ENCODE measurements at places on chromosomes 16 and 17. TPM values are rescaled to one million over a fixed set of nuclear protein-coding genes. Genes with fewer than 3 reads are reported as not detected.

GRCh38 chr17:57424777-57425188, 168.5 kb downstream of the MSI2 start:
- no peak for DNase-seq

DNA sequence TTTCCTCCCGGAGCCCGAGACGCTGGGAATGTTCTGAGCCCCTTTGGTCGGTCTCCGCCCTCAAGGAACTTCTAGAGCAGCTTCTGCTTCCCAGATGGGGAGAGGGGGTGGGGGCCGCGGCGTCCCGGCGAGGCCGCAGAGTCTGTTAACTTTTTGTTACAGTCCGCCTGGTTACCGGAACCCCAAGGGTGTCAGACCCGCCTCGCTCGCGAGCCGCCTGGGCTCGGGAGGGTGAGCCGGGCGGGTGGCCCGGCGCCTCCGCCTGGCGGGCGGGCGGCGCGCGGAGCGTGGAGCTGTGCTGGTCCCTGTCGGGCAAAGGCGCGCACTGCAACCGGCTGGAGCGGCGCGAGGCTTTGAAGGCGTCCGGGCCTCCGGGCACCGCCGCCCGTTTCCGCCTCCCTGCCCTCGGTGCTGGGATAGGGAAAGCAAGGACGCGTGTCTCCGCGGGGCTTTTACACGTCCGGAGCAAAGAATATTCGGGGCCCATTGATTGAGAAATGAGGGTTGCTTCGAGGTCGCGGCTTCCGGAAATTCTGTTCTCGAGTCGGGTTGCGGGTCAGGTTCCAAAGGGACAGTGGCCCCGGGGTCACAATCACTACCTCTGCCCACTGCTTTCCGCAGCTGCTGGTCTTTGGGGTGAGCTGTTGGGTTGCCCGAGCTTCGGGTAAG, 1.7 kb downstream of the HS3ST3B1 start:
- DNase-seq, result peak; percentile 92

- DNase-seq, result no peak
Measured at GRCh38 chr17:41678411-41678906, 10.2 kb upstream of the EIF1 start.

DNA sequence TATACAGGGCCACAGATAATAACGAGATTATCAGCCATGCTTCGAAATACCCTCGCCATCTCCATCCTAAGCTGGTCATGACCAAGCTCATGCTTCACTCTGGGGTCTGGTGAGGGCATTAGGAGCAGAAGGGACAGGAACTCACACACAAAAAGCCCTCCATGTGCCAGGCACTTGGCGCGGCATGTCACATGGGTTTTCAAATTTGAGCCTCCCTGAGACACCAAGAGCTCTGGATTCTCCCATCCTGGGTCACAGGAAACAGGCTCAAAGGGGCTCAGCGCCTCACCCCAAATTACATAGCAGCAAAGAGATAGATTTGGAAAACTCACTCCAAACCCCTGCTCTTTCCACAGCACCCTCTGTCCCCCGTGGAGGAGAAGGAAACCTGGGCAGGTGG, 239.5 kb downstream of the GSG1L start:
- no peak for DNase-seq

GRCh38 chr16:1989209-1990100, at the start of gene SYNGR3:
TSS of gene SYNGR3 (plus strand) at chr16:1989970. CDS start at chr16:1990103, 133 bp downstream.
- DNase-seq, result no peak

- DNase-seq, result no peak
Measured at GRCh38 chr17:59746849-59747445, 39.5 kb downstream of the VMP1 start.

DNA sequence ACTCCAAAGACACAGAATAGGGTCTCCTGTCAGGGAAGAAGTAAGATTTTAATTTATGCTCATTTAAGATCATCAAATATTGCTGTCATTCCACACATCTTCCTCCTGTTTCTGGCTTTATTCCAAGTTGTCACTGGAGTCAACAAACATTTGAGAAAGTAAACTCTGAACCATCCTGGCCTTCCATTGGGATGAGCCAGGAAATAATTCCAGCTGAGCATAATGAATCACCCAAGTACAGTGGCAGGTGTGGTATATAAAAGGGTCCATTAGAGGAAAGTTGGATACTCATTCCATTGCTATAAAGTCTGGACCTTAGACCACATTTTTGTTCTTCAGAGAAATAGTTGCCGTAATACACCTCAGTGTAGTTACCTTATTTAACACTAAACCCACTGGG, 246.1 kb downstream of the SLC39A11 start:
- DNase-seq, result no peak

GRCh38 chr17:70368011-70368410, 198.7 kb downstream of the KCNJ2 start:
- no peak for DNase-seq

DNA sequence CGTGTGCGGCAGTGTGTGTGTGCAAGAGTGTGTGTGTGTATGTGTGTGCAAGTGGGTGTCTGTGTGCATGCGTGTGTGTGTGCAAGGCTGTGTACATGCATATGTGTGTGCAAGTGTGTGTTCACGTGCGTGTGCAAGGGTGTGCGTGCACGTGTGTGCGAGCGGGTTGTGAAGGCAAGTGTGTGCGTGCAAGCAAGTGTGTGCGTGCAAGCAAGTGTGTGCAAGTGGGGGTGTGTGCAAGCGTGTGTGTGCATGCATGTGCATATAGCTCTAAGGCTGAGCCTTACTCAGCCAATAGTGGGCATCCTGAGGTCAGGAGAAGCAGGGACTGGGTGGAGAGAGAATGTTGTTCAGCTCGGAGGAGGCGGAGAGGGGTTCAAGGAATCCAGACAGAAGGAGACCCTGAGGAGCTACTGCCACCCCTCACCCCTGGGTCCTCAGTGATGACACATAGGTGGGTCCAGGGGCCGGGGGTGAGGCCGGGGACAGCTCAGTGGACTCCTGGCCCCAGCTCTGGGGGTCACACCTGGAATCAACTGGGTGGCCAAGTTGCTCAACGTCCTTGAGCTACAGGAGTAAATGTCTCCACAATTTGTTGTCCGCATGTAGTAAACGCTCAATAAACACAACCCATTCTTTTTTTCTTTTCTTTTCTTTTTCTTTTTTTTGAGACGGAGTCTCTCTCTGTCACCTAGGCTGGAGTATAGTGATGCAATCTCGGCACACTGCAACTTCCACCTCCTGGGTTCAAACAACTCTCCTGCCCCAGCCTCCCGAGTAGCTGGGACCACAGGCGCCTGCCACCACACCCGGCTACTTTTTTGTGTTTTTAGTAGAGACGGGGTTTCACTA, 1.8 kb downstream of the PRR29 start:
- no peak for DNase-seq

DNA sequence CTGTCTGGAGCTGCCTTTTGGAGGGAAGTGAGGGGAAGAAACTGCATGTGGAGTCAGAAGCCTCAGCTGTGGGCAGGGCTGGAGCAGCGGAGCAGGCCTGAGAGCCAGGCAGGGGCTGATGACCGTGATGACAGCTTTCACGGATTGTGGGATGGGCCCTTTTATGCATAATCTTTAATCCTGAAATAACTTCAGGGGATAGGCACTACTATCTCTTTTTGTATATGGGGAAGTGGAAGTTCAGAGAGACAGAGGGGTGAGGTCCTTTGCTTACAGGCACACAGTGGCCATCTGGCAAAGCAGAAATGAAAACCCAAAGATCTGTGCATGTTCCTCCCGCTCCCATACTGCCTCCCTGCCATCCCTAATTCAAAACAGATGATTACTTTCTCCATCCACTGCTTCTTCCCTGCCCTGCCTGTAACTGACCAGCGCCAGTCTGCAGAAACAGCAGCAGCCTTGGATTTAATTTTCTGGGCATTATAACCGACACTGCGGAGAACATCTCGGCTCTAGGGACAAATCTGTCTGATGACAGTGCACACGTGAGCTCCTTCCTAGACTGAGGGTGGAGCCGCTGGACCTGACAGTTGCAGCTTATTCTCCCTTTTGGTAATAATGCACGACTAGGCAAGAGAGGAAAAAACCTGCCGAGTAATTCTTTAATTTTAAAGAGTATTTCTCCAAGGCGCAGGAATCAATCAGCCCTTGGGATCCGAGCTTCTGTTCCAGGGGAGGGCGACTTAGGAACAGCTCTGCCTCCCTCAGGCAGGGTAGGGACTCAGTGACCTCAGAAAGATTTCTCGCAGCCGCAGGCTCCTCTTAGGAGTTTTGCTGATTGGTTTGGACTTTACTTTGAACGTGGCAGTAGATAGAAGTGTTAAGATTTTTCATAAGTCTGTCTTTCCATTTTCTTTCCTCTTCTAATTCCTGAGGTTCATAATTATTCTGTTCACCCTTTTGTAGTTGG, 95.4 kb downstream of the UTP18 start:
- no peak for DNase-seq

DNA sequence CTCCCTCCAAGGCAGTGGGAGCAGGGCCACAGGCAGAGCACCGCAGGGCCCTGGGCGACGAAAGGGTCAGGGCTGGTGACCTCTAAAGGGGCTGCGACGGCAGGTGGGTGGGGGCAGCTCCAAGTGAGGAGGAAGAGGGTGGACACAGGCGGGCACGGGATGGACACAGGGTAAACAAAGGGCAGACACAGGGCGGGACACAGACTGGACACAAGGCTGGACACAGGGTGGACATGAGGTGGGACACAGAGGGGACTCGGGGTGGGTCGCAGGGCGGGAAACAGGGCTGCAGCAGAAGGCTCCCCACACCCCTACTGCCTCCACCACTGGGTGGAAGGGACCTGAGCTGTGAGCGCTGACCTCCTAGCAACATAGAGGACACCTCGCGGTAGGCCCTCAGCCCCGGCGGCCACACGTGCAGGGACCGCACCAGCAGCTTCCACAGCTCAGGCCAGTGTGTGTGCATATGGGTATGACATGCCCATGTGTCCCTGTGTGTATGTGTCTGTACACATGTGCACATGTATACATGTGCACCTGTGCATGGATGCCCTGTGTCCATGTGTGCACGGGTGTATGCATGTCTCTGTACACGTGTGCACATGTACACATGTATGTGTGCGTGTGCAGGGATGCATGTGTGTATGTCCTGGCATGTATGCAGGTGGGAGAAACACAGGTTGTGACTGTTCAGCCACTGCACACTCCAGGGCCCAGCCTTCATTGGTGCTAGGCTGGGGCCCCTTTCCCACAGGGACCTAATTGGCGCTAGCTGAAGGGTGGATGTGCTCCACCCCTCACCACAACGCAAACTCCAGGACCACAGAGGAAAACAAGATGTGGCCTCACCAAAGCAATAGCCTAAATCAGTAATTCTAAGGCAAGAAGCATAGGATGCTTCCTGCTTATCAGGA, 7.6 kb downstream of the LMF1 start:
- no peak for DNase-seq

DNA sequence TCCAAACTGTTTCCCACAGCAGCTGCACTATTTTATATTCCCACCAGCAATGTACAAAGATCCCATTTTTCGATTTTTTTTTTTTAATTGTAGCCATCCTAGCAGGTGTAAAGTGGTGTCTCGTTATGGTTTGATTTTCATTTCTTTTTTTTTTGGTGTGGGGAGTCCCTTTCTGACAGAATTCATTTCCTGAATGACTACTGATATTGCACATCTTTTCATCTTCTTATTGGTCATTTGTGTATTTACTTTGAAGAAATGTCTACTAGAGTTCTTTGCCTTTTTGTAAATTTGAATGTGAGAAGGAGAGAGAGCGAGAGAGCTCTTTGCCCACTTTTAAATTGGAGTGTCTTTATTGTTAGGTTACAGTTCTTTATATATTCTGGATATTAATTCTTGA, 14.0 kb downstream of the CYB5B start:
- no peak for DNase-seq

DNA sequence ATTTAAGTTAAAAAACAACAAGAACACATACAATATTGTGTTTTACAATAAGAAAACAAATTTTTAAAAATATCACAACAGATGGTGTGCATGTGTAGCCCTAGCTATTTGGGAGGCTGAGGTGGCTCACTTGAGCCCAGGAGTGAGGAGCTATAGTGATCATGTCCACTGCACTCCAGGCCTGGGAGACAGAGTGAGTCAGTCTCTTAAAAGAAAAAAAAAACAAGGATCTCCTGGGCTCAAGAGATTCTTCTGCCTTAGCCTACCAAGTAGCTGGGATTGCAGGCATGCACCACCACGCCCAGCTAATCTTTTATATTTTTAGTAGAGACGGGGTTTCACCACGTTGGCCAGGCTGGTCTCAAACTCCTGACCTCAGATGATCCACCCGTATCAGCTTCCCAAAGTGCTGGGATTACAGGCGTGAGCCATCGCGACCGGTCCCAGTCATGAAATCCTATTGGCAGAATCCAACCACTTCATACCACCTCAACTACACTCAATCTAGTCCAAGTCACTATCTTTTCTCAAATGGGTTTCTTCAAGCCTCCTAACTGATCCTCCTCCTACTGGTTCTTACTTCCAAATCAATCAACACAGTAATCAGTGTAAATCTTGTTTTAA, 55.0 kb downstream of the STH start:
- no peak for DNase-seq

DNA sequence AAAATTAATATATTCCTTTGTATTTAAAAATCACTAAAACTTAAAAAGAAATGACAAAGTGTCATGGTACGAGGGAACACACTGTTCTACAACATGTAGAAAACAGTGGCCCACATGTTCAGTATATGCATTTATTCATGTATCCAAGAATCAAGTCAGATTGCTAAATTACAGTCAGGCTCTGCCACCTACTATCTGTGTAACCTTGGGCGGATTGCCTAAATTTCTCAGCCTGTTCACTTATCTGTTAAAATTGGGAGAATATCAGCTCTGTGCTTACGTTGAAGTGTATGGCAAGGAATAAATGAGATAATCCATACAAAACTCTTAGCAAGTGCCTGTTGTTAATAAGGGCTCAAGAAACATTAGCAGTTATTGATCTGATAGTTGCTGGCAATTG, 3.4 kb upstream of the USP22 start:
- no peak for DNase-seq

- no peak for DNase-seq
Measured at GRCh38 chr16:65294165-65294564, 172.3 kb upstream of the CDH11 start.

GRCh38 chr16:15966836-15967546, 17.6 kb downstream of the ABCC1 start:
- DNase-seq, result no peak

The KRT12 gene
- total RNA-seq, result 4.9 TPM

The CNGB1 gene
- not detected for total RNA-seq

The TNS4 gene
- total RNA-seq, result 1.2 TPM

The GUCY2D gene
- total RNA-seq, result not detected

The CACNG3 gene
- not detected for total RNA-seq

The CCT6B gene
- total RNA-seq, result not detected

The UTS2R gene
- not detected for total RNA-seq

The ACAP1 gene
- 696 TPM for total RNA-seq

The NKD1 gene
- total RNA-seq, result 3.0 TPM

The HOXB13 gene
- total RNA-seq, result not detected

All from Peyer's patch (tissue), 4 donors.